ENCODE measurements at places on chromosomes 3 and 15. TPM values are rescaled to one million over a fixed set of nuclear protein-coding genes. Genes with fewer than 3 reads are reported as not detected.

DNA sequence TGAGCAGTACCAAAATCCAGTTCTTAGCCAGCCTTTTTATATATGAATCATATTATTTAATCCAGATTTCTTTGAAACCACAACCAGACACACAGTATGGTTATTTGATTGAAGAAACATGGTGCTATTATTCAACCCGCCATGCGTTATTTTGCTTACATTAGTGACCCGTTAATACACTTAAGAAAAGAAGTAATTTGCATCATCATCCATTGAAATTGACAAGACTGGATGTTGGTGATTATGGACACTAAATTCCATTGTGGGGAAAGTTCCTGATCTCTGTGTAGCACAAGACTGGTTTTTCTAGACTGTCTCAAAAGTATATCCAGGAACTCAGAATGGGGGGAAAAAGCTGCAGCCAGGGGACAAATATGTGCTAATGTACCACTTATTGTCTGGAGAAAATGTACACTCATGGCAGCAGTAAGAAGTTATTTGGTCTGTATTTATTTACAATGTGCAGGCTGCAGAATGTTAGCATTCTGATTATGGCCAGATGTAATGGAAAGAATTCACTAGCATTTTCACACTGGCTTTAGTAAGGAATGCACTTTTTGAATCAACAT, 80.3 kb downstream of the FILIP1L start:
- peak overlapping the region; percentile 66 for H3K27ac ChIP-seq
- H3K27me3 ChIP-seq, result no peaks in the 10 kb centered on the region
- no peak for DNase-seq
- no peak overlapping the region for H3K4me3 ChIP-seq

Gene CLDN18
- 73.0 TPM for total RNA-seq

DNA sequence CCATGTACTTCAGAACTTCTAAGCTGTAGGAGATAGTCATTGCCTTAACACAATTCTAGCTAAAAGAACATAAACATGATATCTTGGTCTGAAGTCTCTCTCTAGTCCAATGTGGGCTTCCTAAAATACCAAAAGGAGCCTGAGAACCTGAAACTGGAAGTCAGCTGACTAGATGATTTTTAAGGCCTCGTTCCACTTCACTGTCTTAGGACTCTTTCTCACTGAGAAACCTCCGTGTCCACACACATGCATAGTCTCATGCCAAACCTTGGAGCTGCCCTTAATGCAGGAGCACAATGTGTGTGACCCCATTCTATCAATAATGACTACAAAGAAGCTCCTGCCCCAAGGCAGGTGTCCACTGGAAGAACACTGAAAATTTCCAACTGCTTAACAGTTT, 87.7 kb downstream of the ETFA start:
- DNase-seq, result no peak
- no peaks in the 10 kb centered on the region for H3K27me3 ChIP-seq
- H3K4me3 ChIP-seq, result no peak overlapping the region
- no peaks in the 10 kb centered on the region for H3K36me3 ChIP-seq
- H3K27ac ChIP-seq, result no peak overlapping the region

Gene MME
- 250 TPM for total RNA-seq

DNA sequence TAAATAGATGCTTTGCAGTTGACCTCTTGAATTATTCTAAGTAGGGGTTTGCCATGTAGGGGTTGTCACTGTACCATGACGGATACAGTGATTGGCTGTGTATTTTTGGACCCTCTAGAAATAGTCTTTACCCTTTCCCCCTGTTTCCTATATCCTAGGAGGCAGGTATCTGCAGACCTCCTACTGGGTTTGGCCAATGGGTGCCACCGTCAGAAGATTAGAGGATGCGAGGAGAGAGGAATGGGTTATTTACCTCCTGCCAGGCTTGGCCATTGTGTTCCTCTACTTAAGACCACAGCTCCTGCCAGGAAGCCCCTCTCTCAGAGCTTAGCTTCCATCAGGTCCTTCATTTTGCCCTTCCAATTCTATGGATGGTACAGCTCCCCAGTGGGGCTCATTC, 40.2 kb upstream of the CLRN1 start:
- H3K36me3 ChIP-seq, result no peaks in the 10 kb centered on the region
- no peak overlapping the region for H3K27ac ChIP-seq
- no peak overlapping the region for H3K4me3 ChIP-seq

Gene HDDC3
- 17.5 TPM for total RNA-seq

DNA sequence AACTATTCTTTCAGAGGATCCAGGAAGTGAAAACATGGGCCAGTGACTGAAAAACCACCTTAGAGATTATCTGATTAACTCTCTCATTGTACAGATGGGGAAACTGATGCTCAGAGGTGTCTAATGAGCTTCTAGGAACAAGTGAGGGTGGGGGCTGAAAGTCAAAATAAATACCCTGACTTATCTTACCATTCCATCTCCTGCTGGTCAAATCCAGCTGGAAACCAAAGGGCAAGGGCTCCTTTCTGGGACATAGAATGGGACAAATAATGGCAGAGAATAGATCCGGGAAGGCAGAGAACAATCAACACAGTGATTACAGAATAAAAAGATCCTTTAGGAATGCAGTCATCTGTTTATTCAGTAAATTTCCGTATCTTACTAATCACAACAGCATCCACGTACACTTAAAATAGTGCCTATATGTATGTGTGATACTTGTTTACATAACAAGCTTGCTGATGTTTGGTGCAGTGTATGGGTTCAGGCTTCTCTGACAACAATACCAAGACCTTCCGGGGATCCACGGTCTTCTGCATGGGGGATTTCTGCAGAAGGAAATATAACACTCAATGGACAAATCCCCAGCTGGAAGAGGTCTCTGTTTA, 173.2 kb downstream of the THSD4 start:
- no peaks in the 10 kb centered on the region for H3K36me3 ChIP-seq
- DNase-seq, result no peak
- no peak overlapping the region for H3K27ac ChIP-seq
- no peak overlapping the region for H3K4me3 ChIP-seq
- H3K27me3 ChIP-seq, result no peaks in the 10 kb centered on the region

DNA sequence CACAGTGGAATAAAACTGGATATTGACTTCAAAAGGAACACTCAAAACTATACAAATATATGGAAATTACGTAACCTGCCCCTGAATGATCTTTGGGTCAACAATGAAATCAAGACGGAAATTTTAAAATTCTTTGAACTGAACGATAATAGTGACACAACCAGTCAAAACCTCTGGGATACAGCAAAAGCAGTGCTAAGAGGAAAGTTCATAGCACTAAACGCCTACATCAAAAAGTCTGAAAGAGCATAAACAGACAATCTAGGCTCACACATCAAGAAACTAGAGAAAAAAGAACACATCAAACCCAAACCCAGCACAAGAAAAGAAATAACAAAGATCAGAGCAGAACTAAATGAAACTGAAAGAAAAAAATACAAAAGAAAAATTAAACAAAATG, 46.6 kb downstream of the DNAAF4 start:
- no peak overlapping the region for H3K4me3 ChIP-seq
- no peak overlapping the region for H3K27ac ChIP-seq
- no peaks in the 10 kb centered on the region for H3K36me3 ChIP-seq
- no peaks in the 10 kb centered on the region for H3K27me3 ChIP-seq
- H3K4me1 ChIP-seq, result no peaks in the 10 kb centered on the region
- DNase-seq, result no peak

- H3K4me1 ChIP-seq, result peaks cover 3% of the 10 kb centered on the region
- DNase-seq, result no peak
- H3K4me3 ChIP-seq, result no peak overlapping the region
Measured at GRCh38 chr3:42214064-42214463, 51.9 kb downstream of the CCK start.

GRCh38 chr3:15804553-15805095, 6.8 kb upstream of the ANKRD28 start:
- no peak overlapping the region for H3K4me3 ChIP-seq
- peak overlapping the region; percentile 23 for H3K27ac ChIP-seq
- no peak for DNase-seq
- H3K27me3 ChIP-seq, result no peaks in the 10 kb centered on the region

DNA sequence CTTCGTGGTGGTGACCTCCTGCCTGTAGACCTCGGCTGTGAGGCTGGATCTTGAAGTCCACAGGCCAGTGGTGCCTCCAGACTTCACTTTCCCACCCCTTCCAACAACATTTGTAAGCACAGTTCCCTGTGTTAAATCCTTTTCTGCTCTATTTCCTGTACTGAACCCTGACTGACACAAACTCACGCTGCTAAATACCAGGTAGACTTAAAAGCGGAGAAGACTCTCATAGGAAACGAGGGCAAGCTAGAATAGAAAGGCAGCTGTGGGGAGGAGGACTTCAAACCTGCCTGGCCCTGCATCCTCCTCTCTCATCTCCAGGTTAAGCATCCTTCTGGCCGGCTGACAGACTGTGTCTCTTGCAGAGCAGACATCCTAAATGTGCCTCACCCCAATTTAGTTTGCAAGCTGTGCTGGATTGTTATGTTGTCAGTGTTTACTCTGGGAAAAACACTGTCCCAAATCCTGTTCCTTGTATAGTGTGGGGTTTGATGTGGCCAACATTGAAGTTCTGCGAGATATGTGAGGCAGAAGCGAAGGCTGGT, 58.5 kb upstream of the LARS2 start:
- no peaks in the 10 kb centered on the region for H3K36me3 ChIP-seq
- H3K4me1 ChIP-seq, result no peaks in the 10 kb centered on the region
- no peak overlapping the region for H3K27ac ChIP-seq
- DNase-seq, result no peak
- no peak overlapping the region for H3K4me3 ChIP-seq
- peaks cover 14% of the 10 kb centered on the region for H3K27me3 ChIP-seq

DNA sequence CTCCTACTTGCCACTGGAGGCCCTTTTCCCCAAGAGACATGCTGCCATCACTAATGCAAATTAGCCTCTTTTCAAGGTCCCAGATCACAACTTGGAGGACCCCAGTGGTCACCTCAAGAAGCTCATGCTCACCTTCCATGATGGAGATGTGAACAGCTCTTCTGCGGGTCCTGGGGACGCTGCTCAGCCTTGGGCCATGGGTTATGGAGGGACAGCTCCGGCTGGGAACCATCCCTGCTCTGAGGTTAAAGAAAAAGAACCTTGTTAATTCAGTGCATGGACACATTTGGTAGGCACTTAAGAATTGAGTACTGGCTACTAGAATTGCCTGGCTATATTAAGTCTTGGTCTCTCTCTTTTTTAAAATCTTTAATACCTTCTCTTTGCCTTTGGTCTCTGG, 56.8 kb downstream of the WDR76 start:
- no peak for DNase-seq
- H3K4me3 ChIP-seq, result no peak overlapping the region
- no peaks in the 10 kb centered on the region for H3K27me3 ChIP-seq
- H3K4me1 ChIP-seq, result peaks cover 10% of the 10 kb centered on the region

Gene SEC22A
- total RNA-seq, result 28.8 TPM

GRCh38 chr3:80366808-80367548, 599.2 kb upstream of the ROBO1 start:
- no peaks in the 10 kb centered on the region for H3K36me3 ChIP-seq
- no peak for DNase-seq
- no peaks in the 10 kb centered on the region for H3K27me3 ChIP-seq
- no peak overlapping the region for H3K27ac ChIP-seq
- H3K4me1 ChIP-seq, result no peaks in the 10 kb centered on the region

Gene TERB2
- total RNA-seq, result not detected

GRCh38 chr3:108505811-108506210, 4.6 kb downstream of the MYH15 start:
- no peak for DNase-seq
- no peaks in the 10 kb centered on the region for H3K27me3 ChIP-seq
- no peaks in the 10 kb centered on the region for H3K4me1 ChIP-seq
- H3K4me3 ChIP-seq, result no peak overlapping the region

All from hepatocyte (in vitro differentiated cells).